GM19239 (cell line): ENCODE measurements at places on chromosomes 6 and 20.

DNA sequence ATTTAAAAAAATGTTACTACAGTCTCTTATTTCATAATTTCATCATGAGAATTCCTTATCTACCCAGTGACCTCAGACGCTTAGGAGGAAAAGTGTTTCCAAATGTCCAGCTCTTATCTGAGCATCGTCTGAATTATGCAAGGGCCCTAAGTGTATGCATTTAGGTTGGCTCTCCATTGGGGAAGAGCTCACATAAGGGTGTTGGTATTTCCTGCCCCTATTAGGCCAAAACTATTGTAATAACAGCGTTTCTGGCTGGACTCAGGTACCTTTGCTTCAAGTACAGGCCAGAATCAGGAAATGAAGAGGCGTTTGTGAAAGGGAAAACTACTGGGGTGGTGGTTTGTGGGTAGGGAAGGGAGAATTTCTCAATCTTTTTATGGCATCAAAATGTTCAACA, 40.4 kb upstream of the SGK1 start:
- DNase-seq, result no peak

DNA sequence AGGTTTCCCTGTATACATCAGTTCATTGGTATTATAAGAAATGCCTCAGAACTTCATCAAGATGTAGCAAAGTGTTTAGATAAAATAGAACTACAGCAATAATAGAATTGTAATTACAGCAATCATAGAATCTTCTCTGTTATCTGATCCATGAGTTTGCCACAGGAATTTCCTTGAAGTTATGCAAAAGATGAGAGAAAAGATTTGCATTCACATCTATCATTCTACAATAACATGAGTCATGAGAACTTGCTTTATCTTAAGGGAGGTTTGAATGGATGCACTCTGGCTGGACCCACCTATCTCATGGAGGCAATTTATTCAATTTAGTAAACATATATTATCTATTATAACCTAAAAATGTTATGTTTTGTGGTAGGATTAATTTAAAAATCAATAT, 329.8 kb upstream of the EPHA7 start:
- DNase-seq, result no peak

DNA sequence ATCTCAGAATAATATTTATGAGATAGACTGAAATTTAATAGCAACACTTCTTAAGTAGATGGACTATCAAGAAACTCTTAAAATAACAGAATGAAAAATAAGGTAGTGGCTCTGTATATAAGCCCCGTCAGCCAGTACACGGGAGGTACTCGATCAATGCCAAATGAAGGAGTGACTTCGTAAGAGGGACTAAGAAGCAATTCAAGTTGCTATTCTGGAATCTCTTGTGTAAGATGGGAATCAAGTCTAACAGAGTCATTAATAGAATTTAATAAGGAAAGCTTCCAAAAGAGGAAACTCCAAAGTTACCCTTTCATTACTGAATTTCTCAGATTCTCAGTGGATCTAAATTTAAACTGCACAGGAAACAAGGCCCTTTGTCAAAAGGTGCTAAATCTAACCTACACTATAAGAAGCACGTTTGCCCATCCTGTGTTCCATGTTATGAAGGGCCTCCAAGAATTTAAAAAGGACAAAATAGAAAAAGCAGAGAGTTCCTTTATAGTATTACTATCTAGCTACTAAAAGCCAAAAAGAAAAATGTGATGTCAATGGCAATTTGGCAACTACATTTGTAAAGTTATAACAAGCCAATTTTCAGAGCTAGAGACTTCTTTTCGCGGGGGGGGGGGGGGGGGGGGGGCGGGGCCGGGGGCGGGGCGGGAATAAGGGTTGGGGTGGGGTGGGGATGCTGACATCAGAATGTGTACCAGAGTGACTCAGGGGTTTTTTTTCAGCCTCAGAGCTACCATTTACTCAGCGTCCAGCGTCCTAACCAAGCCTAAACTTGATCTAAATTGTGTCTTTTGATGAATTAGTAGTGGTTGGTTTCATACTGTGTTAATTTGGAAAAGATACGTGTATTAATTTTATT, 200.6 kb downstream of the GMPR start:
- no peak for DNase-seq

GRCh38 chr6:41092421-41093140, 19.8 kb downstream of the NFYA start:
- no peak for DNase-seq

DNA sequence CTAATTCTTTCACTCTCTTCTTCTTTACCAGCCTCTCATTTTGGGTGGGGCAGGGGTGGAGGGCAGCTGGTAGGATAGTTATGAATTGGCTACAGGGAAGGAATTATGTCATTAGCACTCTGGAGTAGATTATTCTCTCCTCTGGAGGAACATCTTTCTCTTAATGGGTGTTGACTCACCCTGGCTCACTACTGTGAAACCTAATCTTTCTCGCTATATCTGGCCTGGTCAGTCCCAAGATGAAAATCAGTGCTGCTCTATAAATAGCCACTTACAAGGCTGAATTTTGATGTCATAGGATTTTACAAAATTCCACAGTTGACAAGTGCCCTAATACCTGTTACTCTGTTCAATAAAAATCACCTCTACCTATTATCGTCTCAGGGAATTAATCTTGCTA, 151.3 kb downstream of the COL9A1 start:
- DNase-seq, result no peak

DNA sequence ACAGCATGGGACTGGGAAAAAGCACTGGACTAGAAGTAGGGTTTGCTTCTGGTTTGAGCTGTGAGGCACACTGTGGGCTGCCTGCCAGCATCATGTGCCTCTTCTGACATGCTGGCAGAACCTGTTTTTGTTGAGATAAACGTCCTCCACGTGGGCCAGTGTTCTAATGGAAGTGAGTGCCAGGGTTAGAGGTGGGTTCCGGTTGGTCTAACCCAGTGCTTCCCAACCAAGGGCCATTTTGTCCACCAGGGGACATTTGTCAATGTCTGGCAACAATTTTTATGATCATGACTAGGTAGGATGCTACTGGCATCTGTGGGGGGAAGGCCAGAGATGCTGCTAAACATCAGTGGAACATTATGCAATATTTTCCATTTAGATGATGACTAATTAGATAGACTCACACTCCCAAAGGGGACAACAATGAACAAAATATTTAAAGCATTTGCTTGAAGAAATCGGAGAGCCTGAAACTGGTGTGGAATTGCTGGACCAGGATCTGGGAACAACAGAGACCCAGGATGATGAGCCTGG, 7.8 kb upstream of the APMAP start:
- DNase-seq, result no peak

GRCh38 chr20:53101992-53102760, 130.0 kb downstream of the TSHZ2 start:
- DNase-seq, result no peak

GRCh38 chr6:75280131-75280855, 4.3 kb downstream of the TMEM30A start:
- no peak for DNase-seq

- no peak for DNase-seq
Measured at GRCh38 chr6:43240950-43241349, 2.3 kb upstream of the TTBK1 start.

DNA sequence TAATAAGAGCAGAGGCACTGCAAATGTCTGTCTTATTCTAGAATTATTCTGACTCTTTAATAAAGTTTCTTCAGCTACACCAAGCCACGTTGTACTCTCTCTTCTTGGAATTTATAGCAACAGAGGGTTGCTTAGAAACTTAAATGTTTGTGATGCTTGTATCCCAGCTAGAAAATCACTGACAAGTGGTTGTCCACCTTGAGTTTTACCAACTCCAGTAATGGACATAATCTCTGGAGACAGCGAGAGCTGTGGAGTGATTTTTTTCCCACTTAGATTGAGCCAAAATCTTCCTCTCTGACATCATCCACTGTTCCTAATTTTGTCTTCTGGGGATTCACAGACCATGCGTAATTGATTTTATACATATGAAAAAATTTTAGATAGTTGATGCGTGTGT, 8.0 kb downstream of the ECT2L start:
- no peak for DNase-seq

GRCh38 chr6:12436224-12436623, 146.1 kb downstream of the EDN1 start:
- no peak for DNase-seq

- DNase-seq, result no peak
Measured at GRCh38 chr20:10060226-10060625, 25.4 kb downstream of the ANKEF1 start.

- DNase-seq, result no peak
Measured at GRCh38 chr20:50199703-50200102, 9.1 kb downstream of the CEBPB start.

- no peak for DNase-seq
Measured at GRCh38 chr6:1609041-1609647, 571 bp upstream of the FOXC1 start.

- no peak for DNase-seq
Measured at GRCh38 chr20:49937027-49937929, 1.1 kb downstream of the RNF114 start.

DNA sequence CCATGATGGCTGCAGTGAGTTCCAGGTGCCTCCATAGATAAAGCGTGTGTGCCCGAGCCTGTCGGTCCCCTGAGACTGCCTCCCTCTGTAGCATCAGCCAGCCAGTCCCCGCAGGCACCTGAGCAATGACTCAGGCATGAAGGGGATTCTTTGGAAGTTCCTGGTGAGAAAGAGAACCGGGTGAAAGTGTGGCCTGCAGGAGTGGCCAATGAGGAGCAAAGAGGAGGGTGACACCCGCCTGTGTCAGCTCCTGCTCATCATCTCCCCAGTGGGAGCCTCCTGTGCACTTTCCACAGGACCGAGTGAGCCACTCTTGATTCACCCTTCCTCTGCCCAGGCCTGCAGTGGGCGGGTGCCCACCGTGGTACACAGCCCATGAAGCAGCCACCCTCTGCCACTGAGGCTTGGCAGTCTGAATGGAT, 71.2 kb upstream of the PTPN1 start:
- DNase-seq, result no peak

DNA sequence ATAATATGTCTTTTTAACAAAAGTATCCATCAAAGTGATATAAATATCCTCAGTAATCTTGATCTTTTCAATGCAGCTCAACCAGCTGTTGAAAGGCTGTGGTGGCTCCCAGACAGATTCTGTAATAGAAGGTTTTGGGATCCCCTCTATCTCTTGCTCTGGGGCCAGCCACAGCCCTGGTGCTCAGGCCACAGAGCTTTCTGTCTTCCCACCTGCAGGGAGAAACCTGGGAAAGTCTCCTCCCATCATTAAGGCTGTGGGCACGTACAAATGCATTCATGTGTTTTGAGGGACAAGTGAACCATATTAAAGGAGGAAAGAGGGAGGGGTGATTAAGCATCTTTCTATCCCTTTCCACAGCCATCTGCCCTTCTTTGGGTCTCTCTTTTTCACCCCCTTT, 183.1 kb downstream of the PRDM13 start:
- no peak for DNase-seq

- no peak for DNase-seq
Measured at GRCh38 chr6:403659-404655, 12.4 kb downstream of the IRF4 start.

DNA sequence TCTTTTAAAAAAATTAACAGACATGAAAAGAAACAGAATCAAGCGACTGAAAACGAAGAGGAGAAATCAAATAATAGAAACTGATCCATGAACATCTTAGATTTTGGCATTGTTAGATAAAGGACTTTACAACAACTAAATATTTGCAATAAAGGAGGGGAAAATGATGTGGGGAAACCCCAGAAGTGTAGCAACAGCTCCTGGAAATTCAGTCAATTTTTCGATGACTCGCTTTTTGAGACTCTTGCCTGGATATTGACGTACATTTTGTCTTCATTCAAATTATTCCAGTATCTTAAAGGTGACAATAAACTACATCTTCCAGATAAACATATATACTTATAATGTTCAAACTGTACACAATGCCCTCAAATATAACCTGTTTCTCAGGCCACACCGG, 44.1 kb downstream of the ADGB start:
- no peak for DNase-seq

DNA sequence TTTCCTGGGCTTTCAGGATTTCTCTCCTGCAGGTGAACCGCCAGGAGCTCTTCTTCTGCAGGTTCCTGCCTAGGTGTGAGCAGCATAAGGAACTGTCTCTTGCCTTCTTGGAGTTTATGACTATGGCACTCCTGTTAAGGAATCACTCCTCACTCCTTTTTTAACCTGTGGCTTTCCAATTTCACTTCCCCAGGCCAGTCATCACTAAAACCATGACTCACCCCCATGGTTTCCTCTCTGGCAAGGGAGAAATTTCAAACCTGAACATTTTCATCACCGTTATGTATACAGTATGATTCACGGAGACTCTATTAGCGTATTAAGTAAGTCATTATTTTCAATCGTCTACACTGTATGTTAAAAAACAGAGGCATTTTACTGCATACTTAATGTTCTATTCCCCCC, 78.2 kb upstream of the ARID1B start:
- DNase-seq, result no peak
